ENCODE measurements at places on chromosomes 5 and 9.
A peak's percentile ranks its signal among the peaks of the same experiment; 100 is the strongest.

DNA sequence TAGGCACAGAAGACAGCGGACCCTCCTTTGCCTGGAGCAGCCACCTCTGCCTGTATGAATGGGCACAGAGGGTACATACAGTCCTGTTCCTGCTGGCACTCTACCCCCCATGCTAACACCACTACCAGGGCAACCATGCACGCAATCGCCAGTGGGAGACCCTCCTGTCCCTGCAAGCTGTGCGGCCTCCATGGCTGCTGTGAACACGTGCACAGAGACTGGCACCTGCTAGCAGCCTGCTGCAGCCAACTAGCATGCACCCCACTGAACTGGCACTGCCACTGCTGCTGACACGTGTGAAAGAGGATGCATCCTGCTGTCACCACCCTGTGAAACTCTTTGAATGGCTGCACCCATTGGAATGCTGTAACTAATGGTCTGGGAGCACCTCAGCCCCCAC lies 885.2 kb upstream of the ARRDC3 start:
- DNase-seq: no peak

DNA sequence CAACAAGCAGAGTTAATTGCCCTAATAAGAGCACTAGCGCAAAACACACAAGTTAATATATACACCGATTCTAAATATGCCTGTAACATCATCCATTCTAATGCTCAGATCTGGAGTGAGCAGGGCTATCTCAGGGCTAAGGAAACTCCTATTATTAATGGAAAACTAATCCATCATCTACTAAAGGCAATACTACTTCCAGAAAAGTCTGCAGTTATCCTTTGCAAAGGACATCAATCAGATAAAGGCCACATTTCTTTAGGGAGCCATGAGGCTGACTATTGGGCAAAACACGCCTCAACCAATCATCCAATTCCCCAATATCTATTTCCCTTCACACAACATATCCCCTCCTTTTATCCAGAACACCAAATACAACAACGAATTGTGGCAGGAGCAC lies 1032.3 kb upstream of the NUDT12 start:
- no peak for DNase-seq

GRCh38 chr5:69030358-69031062 lies 63.3 kb upstream of the SLC30A5 start:
- DNase-seq: peak; percentile 36

DNA sequence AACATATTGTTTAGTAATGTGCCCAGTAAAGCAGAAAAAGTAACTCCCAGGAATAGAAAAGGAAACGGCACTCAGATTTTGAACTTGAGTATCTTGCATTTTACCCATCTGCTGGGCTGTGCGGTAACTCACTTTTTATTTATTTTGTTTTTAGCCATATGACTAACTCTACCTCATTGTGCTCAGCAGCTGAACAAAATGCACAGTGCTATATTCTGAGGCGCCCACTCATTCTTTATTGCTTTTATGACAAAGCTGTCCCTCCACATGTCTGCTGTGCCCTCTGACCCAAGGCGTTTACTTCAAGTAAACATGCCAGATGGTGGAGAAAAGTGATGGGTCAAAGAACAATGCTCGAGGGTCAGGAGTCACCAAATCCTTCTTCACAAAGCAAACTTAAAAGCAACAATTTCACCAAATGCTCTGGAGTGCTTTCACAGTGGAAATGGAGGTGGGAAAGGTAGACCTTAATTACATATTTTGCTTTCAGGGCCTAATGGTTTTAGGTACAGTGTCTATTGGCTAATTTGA lies 215.2 kb upstream of the ELAVL2 start:
- DNase-seq: no peak

DNA sequence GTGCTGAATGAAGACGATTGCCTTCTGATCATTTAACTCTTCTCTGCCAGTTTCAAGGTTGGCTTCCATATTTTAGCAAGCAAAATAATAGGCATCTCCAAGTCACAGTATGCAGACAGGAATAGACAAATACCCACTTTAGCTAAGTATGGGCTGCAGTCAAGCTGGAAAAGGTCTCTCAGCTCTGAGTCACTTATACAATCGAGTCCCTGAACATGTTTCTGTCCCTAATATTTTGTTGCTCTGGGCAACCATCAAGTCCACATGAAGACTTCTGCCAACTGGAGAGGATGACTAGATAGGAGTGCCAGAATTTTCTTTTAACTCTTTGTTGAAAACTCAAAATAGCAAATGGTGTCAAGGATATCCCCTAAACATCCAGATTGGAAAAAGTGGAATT lies 575.3 kb downstream of the RAB3C start:
- DNase-seq: peak; percentile 64

GRCh38 chr5:160281275-160281674 lies 31.1 kb downstream of the CCNJL start:
- DNase-seq: no peak

DNA sequence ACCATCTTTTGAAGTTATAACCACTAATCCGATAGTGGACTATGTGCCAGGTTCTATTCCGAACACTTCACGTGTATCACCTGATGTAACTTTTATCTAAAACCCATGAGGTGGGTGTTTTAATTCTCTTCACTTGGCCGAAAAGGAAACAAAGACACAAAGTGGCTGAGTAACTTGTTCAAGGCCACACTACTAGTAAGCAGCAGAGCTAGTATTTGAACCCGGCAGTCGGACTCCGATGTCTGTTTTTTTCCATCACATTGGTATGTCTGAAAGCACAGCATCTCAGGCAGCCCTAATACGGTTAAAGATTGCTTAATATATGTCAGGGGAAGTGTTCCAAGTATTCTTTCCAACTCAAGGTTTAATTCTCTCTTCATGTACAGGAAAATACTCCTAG lies 16.2 kb downstream of the FAM169A start:
- DNase-seq: no peak

GRCh38 chr5:144481861-144482260 lies 311.2 kb downstream of the KCTD16 start:
- DNase-seq: no peak

DNA sequence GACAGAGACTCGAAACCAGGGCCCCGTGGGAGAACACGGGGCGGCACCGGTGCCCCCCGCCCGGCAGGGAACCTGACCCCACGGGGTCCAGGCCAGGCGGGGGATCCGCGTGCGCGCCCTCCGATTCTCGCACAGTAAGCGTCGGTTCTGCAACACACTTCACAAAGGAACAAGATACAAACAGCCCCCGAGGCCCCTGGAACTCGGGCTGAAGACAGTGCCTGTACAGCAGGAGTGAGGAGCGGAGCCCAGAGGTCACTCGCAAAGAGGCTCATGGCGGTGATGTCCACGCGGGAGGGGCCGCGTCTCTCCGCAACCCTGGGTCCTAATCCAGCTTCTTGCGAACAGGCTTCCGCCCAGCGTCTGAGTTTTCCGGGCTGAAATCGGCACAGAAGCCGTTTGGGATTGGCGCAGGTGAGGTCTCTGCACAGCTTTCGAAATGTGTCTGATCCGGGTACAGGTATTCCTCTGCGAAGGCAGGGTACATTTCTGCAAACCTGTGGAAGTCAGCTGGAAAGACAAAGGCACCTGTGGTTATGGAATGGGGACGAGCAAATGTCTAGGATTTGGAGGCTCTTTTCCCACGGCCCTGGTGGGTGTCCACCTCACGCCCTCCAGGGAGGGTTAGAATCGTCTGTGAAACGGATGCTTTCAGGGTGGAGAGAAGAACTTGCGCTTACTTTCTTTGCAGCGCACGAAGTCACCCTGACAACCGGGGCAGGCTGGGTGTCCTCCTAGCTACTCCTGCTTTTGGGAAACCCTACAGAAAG lies 18.3 kb upstream of the SLC6A3 start:
- no peak for DNase-seq

GRCh38 chr5:92923885-92924284 lies 657.1 kb downstream of the NR2F1-AS1 start:
- DNase-seq: no peak

Data from fibroblast of skin of back (primary cell).